ENCODE measurements at places on chromosomes 12 and 14. TPM values are rescaled to one million over a fixed set of nuclear protein-coding genes. Genes with fewer than 3 reads are reported as not detected.
A peak's percentile ranks its signal among the peaks of the same experiment; 100 is the strongest.

GRCh38 chr14:95227279-95227860 is 70.0 kb upstream of the DICER1 start:
- DNase-seq: peak; percentile 48

DNA sequence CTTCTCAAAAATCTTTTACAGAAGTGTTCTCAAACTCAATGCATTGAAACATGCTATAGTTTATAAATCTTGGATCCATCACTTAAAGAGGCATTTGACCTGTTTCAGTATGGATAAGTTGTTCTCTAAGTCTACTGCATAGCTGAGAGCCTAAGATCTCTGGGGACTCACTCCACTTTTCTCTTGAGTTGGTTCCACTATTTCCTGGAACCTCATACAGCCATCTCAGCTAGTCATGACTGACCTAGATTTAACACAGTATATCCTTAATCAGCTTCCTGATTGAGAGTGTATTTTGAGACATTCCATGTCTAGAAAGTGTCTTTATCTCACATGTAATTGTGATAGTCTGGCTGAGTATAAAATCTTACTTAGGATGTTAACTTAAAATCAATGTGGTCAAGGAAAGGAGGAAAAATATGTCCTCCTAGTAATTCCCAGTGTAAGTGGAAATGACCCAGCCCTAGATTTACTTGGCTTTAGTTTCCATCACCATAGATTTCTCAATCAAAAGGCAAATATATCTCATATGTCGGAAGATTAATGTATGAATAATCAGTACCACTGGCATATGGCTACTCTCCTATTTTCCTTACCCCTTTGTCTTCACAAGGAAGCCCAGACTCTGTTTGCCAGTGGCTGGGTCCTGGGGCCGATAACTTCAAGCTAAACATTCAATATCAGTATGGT is 61.9 kb downstream of the KICS2 start:
- DNase-seq: no peak

DNA sequence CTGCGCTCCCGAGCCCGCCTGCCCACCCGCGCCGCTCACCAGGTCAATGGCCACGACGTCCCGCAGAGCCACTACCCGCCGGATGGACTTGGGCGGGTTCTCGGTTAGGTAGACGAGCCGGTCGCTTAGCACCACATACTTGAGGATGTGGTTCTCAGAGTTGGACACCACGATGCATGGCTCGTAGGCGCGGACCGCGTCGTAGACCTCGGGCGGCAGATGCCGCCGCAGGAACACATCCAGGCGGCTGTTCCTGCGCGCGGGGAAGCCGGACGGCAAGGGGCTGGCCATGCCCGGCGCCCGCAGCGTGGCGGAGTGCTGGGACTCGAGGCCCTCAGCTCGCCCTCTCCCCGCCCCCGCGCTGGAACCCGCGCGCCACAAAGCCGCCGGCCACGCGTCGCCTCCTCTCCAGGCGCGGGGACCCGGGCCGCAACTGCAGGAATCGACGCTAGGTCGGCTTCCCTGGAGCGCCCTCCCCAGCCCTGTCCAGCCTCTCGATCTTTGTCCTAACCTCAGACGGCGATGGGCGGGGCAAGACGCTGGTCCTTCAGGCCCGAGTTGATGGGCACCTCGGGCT is at the start of gene C12orf56:
Gene C12orf56, minus strand, starts transcription at position 484 of the 577 bp plus-strand sequence. Its CDS starts 193 bp downstream, at position 291.
- DNase-seq: no peak

DNA sequence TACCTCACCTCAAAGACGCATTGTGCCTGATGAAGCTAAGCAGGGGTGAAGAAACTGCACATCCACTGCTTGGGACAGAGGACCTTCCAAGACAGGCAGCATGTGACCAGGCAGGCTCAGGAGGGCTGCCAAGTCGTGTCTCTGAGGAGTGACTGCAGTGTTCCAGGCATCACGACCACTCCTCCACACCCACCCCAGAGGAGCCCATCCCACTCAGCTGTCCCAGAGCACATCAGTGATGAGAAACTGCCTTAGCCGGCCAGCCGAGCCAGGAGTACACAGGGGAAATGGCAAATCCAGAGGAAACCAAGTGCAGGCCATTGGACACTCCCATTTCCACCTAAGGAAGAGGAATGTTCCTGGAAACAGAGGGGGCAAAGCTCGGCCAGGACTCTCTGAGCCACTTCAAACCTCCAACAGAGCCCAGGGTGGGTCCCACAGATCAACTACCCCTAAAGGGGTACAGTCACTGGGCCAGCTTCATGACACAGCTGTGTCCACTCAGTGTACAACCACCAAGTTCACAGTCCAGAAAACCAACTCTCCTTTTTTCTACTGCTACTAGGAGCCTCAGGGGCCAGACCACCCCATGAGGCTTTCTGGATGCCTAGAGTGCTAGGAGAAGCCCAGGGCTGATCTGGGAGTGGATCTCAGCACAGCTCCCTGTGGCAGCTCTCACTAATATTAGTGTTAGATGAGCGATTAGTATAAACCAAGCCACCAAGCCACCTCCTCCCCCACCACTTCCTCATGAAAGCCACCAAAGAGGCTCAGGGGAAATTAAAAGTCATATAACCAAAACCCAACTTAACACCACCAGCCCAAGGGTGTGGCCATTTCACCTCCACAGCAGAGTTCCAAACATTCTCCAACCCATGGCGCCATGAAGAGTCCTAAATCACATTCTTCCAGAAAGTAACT is 15.4 kb downstream of the PXN start:
- DNase-seq: no peak

DNA sequence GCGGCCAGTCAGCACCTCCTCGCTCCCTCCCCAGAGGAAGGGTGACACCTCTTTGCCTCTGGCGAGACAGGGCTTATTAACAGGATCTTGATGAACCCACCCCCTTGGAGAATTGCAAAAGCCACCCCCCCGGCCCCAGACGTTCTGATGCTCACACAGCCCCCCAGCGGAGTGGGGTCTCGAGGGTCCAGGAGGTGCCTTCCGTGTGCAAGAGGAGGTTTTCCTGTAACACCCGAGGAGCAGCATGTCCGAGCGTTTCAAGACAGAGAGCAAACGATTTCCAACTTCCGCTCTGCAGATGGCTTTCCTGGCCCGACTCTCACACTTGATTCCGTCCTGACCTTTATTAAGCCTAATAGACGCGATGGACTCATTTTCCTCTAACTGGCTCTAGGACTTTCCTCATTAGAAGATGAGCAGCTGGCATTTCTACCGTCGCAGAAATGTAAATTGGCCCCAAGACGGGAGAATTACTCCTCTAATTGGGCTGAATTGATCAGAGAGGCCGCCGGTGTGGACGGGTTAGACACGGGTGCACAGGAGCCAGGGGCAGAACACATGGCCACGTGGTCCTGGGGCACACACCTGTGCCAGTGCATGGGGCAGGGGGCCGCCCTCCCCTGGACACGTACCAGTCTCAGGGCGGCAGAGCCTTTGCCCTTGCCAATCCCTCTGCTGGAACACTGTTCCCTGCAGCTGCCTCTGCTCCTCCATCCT is 84.4 kb downstream of the NOC4L start:
- no peak for DNase-seq

DNA sequence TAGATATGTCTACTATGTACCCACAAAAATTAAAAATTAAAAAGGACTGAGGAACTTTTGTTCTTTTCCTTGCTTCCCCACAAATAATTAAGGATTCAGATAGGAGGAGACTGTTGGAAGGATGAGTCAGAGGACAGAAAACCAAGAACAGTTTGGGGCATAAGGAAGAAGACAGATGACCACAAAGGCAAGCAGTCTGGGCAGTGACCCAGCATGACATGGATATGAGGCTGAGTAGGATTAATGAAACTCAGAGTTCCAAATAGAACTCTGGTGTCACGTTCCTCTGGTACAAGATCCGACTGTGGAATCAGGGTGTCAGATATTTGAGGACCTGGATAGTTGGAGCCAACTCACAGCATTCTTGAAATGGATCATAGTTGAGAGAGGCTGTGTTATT is 89.3 kb upstream of the SLC38A4 start:
- no peak for DNase-seq

DNA sequence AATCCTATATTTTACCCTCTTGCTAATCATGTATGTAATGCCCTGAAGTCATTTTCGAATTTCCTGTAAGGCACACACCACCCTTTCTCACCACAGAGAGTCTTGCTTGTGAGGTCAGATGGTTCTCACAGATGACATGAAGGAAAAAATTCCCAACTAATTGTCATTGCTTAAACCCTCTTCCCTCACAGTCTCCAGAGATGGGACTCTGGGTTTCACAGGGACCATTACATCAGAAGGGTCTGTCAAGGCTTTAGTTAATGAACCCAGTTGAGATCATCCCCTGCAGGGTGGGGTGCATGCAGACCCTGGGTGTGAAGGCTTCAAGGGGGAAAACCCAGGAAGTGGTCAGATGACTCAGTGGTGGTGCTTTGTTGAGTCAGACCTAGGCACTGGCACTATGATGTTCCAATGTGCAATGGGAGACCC is 229.6 kb downstream of the BCAT1 start:
- no peak for DNase-seq

GRCh38 chr12:13404631-13405473 is 208.3 kb downstream of the EMP1 start:
- DNase-seq: no peak

- no peak for DNase-seq
These were observed 8.9 kb downstream of the VAMP1 start for GRCh38 chr12:6461401-6462233.

GRCh38 chr12:108180255-108181094 is 51.4 kb downstream of the WSCD2 start:
- DNase-seq: no peak

GRCh38 chr12:6345319-6346091 is 3.6 kb upstream of the TNFRSF1A start:
- no peak for DNase-seq

DNA sequence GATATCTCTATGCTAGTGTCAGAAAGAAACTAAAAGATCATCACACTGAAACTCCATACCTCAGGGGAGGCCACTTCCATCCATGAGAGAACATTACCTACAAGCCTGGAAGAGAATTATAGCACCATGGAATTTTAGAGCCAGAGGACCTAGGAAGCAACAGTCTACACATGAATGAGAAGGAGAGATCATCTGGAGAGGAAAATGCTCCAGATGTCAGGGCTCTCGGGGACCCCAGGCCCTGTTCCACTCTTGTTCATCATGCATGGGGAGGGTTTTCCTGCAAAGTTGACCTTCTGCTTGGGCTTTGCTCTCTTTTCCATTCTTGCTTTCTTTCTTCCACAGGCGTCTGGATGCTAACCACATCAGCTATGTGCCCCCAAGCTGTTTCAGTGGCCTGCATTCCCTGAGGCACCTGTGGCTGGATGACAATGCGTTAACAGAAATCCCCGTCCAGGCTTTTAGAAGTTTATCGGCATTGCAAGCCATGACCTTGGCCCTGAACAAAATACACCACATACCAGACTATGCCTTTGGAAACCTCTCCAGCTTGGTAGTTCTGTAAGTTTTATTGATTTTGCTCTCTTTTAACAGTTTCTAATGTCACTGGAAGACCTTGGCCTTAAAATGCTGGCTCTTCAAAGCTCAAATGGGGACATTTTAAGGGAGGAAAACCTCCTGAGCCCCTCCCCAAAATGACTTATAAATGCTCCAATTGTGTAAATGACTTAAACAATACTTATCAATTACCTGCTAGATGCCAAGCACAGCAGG is 110.7 kb downstream of the ZFC3H1 start:
- no peak for DNase-seq

- no peak for DNase-seq
These were observed 10.6 kb upstream of the MAP4K5 start for GRCh38 chr14:50542941-50543418.

DNA sequence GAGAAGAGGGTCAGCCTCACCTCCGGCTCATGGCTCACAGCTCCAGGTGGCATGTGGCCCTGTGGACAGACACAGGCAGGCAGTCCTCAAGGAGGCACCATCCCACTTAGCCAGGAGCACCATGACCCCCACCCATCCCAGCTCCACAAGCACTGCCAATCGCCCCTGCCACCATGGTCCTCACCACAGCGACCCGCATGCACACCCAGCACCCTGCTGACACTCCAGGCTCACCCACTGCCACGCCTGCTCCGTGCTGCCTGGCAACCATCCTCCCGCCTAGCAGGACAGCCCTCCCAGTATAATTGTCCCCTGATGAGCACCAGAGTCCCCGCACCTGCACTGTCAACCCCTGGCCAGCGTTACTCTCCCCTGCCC is 50.9 kb downstream of the TRPV4 start:
- no peak for DNase-seq

DNA sequence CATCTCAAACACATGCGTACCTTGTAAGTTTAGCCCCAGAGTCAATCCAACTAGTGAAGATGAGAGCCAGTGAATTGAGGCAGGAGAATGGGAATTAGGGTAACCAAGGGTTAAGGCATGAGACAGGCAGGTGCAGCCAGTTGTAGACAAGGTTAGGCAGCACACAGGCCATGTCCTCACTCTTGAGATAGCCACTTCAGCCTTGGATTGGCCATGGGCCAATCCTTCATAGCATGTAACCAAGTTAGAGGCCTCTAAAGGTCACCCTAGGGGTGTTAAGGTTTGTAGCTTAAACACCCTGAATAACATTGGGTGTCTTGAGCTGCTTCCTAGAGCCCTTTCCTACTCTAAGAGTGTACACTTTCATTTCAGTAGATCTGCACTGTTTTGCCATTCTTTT is 208.2 kb upstream of the RBM19 start:
- no peak for DNase-seq

GRCh38 chr12:119807380-119807779 is 69.7 kb downstream of the CIT start:
- DNase-seq: no peak

GRCh38 chr12:9795945-9796344 is 31.3 kb upstream of the KLRF1 start:
- no peak for DNase-seq

GRCh38 chr14:91144425-91145145 is 30.7 kb downstream of the DGLUCY start:
- no peak for DNase-seq

DNA sequence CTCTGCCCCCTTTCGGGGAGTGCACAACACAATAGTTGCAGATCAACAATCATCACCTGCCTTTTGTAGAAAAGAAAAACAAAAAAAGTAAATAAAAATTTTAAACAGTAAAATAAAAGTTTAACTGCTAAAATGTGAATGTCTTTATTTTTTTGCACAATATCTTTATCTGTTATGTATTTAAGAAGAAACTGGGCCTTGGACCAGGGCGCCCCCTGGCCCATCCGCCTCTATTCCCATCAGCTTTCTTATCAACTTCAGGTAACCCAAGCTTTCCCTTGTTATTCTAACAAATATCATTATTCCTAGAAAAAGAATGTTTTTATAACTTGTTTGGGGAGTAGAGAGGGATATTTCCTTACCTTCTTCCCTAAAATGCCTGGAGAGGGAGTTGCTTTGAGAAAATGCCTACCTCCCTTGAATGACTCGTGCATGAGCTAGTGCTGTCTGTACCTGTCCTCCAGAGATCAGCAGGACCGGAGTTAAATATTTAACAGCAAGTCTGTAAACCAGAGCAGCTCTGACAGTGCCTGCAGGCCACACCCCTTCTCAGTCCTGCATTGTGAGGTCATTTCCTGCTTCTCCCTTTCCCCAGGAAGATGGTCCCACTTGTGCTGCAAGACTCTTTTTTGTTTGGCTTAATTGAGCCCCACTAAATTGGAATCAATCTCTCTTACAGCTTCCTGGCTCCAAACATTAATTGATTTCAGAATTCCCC is 192.8 kb upstream of the RGS6 start:
- DNase-seq: no peak

The SLC17A8 gene
- total RNA-seq: 0.66 TPM

The OR10G3 gene
- not detected for total RNA-seq

The PLA2G1B gene
- total RNA-seq: not detected

The RAB35 gene
- total RNA-seq: 28.1 TPM

The GALNT4 gene
- total RNA-seq: 7.2 TPM

The FAM181A gene
- not detected for total RNA-seq

The TAS2R7 gene
- total RNA-seq: 0.40 TPM

The SLC5A8 gene
- total RNA-seq: not detected

The OTX2 gene
- total RNA-seq: not detected

The CLEC9A gene
- not detected for total RNA-seq

All from mesothelial cell of epicardium (in vitro differentiated cells).